ENCODE measurements at places on chromosomes 16 and 17. TPM values are rescaled to one million over a fixed set of nuclear protein-coding genes. Genes with fewer than 3 reads are reported as not detected.

MMP28 gene
- total RNA-seq, result under 0.01 TPM

TMC6 gene
- total RNA-seq, result 4.2 TPM

DNA sequence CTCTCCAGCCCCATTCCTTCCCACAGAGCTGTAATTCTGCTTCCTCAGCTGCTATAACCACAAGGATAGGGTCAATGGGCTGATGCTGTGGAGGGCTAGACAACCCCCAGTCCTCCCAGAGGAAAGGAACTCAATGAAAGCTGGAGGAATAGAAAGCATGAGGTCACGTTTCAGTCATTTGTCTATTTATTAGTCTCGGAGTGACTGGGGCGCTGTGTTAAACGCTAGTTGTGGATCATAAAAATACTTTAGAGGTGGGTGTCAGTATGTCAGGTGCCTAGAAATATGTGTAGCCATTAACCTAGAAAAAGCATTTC, 787 bp upstream of the CCL3L1 start:
- DNase-seq, result no peak

GRCh38 chr16:2471016-2471652, at the start of gene NTN3:
Gene NTN3 (plus strand): TSS chr16:2471297. CDS start chr16:2471702, 405 bp downstream.
- DNase-seq, result no peak

DNA sequence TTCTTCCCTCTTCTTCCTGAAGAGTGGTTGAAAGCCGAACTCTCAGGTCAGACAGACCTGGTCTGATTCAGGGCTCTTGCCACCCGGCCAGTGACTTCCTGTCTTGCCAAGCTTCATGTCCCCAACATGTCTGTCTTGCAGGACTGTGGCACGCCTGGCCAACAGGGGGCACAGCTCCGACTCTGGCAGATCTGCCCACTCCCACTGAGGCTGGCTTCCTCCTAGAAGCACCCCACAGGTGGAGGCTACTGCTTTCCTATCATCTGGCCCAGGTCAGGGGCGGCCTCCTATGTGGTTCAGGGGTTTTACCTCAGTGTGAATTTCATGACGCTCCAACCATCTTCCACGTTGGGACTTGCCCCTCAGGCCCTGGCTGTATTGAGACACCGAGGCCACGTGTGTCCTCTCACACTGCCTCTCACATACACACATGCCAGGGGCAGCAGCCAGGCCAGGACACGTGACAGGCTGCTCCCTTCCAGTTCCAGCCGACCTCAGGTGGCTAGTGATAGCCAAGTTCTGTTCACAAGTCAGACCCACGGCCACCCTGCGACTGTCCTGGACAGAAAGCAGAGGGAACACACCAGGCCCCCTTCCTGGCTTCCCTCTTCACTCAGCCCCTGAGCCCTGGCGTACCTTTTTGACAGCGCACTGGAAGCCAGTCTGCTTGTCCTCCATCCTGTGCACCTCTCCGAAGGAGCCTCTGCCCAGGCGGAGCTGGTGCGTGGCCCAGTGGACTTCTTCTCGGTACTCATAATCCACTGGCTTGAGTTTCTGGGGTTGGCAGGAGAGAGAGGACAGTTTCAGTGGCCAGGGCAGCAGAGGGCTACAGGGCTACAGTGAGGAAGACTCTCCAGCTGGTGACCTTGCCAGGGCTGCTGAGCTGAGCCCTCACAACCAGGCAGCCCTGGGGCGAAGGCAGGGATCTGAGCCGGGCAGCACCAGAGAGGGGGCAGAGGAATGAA, 22.6 kb upstream of the SPATA32 start:
- DNase-seq, result no peak
